ENCODE measurements at places on chromosomes 2 and 18.

- no peak for DNase-seq
Observed at GRCh38 chr18:49321797-49322461, 138.5 kb downstream of the DYM start.

DNA sequence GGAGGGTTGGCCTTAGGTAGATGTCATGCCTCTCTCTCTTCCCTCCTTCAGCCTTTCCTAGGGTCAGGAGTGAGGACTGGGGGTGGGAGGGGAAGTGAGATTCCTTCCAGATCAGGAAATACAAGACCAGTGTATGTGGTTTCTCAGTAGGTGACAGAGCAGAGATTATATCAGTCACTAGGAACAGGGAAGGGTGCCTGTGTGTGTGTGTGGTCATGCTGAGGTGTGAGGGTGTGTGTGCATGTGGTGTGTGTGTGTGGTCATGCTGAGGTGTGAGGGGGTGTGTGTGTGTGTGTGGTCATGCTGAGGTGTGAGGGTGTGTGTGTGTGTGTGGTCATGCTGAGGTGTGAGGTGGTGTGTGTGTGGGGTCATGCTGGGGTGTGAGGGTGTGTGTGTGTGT is 259.8 kb downstream of the LOXHD1 start:
- no peak for DNase-seq

DNA sequence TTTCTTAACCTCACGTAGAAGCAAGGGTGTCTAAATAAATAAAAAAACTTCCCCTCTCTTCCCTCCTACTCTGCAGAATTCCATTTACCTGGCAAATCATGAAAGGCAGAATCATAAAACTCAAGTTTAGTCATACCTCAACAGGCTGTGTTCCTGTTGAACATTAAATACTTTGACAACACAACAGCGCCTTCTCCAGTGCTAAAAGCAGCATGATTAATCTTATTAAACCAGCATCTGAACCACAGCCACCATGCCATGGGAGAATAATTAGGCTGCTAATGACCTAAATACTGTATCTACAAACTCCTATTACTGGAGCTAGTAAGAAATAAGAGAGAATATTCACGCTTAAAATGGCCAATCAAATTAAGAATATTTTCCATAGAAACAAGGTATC is 68.1 kb downstream of the CDH2 start:
- no peak for DNase-seq

DNA sequence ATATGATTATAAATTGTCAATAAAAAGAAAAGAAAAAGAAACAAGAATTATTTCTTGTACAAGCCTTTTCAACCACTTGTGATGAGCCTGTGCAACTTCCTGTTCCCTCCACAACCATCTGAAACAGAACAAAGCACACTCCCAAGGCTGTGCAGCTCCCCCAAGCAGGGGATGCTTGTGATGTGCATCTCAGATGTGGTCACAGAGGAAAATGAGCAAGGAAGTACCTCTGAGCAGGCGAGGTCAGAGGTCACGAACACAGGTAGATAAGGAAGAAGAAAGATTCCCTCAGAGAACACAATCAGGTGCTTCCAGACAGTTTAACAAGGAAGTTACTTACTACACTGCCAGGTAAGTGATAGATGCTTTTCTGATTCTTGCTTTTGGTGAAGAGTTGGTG is 274.8 kb upstream of the SLC39A10 start:
- DNase-seq = no peak

GRCh38 chr2:176518823-176519222 is 249.6 kb downstream of the MTX2 start:
- no peak for DNase-seq

Data from effector memory CD8-positive, alpha-beta T cell (primary cell).